ENCODE measurements at places on chromosomes 1 and 21.

DNA sequence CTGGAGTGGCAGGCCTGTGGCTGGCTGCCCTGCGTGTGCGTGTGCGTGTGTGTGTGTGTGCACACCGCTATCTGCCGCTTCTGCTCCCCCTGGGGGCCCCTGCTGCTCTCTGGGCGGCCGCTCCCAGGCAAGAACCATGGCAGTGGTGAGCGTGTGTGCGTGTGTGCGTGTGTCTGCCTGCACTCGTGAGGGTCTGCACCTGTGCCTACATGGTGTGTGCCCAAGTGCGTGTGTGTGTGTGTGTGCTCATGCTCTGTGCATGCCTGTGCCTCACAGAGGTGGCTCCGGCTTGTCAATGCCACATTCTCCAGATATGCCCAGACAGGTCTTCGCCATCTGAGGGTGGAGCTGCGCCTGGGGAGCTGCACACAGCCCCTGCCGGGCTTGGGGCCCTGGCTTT is 18.7 kb upstream of the PEX10 start:
- DNase-seq, result no peak

DNA sequence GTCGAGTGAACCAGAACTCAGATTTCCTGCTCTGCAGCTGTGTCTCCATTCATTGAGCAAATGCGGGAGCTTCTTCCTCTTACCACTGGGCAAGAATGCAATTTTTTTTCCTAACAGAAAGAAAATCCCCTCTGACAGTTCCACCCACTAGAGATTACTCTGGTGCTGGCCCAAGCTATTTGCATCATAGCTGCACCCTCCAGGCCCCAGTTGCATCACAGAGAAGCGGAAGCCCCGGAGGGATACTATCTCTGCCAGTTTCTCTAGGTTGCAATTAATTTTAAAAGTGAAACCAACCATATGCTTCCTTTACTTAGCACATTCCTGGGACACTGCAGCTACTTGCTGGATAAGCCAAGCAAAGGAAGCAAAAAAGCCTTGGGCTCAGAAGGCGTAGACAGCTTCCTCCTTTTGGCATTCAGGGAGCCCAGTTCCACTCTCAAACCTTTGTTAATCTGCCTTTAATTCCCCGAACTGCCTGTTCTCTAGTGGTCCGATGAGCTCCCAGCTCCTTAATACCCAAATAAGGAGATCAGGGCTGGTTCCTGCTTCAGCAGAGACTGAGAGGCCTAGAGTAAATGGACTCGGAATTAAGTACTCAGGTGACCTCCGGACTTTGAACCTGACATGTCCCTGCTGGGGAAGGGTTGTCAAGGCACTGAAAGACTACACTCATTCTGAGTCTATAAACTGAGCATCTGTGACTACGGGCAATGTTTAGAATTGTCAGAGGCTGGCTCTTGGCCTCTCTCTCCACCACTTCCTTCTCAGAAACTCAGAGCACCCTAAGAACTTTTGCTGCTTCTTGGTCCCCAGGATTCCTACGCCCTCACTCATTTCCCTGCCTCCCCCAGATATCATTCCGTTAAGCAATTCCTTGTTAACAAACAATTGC is 72.5 kb upstream of the TNFSF18 start:
- DNase-seq, result no peak

DNA sequence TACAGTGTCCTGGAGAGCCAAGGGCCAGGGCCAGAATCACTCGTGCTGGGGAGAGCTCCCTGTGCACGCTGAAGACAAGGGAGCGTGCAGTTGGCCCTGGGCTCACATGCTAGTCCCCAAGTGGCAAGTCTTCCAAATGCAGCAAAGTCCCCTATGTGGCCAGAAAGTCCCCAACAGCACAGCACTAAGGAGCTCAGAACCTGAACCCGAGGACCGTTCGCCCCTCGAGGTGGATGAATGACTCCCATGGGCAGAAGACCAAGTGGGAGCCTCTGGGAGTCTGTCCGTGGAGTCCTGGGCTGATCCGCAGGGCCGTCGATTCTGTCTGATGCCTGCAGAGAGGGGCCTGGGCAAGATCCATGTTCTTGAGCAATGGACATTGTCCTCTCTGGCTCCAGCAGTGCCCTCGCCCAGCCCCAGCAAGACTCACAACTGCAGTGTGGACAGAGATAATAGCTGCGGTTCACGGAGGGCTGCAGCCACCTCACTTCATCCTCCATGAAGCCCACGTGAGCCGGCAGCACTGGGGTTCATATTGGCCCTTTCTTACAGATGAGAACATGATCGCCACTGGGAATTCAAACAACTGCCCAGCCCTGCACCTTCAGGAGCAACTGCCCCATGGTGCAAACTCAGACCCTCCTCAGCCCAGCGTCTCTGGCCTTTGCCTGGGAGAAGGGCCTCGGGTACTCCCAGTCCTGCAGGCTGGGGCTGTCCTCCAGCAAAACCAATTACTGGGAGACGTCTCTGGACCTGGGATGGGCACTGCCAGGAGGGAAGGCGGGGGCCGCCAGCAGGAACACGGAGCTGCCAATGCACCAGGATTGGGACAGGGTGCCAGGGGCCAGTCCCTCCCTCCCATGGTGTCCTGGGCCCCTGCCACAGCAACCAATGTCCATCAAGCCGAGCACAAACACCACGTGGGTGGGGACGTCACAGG is 243.7 kb downstream of the NPHP4 start:
- no peak for DNase-seq

DNA sequence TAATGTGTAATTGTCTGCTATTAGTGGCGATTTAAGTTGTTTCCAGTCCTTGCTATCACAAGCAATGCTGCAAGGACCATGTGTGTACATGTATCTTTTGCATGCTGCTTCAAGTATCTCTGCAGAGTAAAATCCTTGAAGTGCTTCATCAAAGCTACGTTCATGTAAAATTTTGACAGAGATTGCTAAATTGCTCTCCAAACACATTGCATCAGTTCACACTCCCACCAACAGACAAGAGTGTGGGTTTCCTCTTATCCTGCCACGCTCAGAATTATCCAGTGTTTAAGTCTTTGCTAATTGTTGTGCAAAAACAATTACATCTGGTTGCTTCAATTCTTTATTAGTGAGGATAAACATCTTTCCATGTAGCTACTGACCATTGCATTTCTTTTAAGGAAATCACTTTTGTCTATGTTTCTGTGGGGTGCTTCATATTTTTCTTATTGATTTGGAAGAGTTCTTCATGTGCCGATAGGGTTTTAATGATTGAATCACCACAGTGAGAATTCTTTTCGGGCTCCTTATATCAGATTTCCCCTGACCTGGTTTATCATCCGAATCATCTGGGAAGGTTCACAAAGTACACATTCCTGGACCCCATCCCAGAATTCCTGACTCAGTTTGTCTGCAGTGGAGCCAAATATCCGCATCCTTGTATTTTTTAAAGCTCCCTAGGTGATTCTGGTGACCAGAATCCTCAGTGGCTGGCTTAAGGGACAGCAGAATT is 56.3 kb upstream of the GALNT2 start:
- DNase-seq, result no peak

DNA sequence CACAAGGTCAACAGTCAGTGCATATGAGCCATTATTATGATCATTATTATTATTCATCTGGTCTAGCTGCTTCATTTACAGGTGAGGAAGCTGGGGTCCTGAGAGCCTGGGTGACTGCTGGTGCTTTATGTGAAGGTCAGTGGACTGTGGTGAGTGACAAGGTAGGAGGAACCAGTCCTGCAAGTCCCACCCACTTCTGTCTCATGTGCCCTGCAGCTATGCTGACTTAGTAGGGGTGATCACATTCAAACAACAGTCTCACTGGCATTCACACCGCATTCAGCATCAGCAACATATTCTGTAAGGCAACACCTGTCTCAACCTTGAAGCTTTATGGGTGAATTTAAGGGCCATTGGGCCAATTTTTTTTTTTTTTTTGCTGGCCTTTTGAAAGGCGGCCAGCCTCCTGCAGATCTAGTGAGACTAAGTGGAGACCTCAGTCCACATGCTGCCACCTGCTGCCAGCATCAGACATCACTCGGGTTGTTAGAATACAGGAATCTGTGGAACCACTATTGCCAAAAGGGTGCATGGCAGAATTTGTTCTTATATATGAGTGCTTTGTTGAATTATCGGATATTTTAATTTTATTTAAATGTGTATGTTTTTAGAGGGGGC is 59.9 kb upstream of the CACNA1E start:
- peak; percentile 67 for DNase-seq

DNA sequence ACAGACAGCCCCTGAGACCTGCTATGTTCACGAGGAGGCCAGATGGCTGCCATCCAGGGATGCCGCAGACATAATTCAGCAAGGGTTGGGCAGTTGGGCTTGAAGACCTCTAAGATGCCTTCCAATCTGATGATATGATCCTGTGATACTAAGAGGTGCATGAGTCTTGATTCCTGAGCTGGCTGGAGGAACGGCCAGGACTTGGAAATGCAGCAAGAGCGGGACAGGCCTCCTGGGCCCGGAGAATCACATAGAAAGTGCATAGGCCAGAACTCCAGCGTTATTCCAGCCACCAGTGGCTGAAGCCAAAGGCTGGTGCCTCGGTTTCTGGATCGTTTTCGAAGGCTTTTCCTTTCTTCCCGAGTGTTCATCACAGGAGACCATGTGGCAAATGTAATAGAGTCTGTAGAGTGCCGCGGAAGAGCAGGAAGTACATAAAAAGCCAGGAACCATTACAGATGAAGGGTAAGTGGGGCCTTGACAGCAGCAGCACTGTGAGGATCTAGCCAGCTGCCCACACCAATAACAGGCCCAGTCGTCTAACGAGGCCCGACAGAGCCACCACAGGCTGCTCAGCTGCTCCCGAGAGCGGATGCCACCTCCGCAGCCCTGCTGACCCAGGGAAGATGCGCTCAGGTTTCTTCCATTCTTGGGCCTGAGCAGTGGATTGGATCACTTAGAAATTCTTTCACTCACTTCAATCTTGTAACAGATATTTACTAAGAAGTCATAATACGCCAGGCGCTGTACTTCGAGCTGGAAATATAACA is 14.0 kb upstream of the LHX4 start:
- DNase-seq, result no peak
